ENCODE measurements at places on chromosomes 7 and 10.
A peak's percentile ranks its signal among the peaks of the same experiment; 100 is the strongest.

DNA sequence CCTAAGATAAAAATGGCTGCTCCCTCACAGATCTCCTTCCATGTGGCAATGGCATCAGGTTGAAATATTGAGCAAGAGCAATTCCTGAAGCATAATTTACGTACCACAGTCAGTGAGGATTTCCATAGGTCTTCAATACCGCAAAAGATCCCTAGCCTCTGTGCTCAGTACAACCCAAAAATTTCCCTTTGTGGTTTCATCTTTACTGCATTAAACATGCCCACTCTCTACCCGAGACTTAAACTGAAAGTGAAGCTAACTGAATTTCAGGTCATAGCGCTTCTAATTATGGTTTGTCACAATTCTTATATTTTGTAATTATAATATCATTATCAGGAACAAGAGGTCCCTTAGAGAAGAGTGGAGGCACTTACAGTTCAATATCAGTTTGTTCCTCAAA lies 1071.1 kb downstream of the XPNPEP1 start:
- DNase-seq, result no peak

GRCh38 chr7:151075662-151075971 lies 5.0 kb downstream of the FASTK start:
- no peak for DNase-seq

DNA sequence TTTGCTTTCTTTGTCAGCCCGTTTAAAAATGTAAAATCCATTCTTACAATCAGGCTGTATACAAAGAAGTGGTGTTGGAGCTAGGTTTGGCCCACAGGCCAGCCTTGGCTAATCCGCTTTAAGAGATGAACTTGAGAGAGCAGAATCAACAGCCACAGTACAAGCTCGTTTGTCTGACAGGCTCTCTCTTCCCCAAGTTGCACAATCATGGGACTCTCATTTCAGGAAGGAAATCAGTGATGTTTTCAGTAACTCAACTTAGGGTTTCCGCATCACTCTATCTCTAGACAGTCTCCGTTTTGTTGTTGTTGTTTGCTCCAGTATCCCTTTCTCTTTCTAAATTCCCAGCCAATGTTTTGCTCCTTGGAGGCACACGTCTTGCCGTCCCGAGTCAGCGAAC lies 582.0 kb upstream of the MKI67 start:
- no peak for DNase-seq

DNA sequence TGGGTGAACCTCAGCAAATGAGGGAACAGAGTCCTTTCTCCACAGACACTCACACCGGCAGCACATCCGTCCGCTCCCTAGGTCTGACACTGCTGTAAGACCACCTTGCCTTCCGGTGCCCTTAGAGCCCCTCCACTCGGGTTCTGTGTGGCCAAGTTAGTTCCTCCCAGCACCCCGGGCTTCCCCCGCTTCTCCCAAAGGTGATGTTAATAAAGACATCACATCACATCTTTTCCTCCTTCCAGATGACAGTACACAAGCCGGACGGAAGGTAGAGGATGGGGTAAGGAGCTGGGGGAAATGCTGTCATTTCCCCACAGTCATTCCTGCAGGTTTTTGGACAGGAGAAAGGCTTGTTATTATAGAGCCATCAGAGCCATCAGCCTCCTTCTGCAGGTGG lies 42.3 kb downstream of the OAT start:
- no peak for DNase-seq

- peak; percentile 91 for DNase-seq
Observed at GRCh38 chr10:6396652-6397051, 183.4 kb downstream of the PRKCQ start.

- DNase-seq, result no peak
Observed at GRCh38 chr7:90176195-90176594, 21.9 kb downstream of the STEAP1 start.

DNA sequence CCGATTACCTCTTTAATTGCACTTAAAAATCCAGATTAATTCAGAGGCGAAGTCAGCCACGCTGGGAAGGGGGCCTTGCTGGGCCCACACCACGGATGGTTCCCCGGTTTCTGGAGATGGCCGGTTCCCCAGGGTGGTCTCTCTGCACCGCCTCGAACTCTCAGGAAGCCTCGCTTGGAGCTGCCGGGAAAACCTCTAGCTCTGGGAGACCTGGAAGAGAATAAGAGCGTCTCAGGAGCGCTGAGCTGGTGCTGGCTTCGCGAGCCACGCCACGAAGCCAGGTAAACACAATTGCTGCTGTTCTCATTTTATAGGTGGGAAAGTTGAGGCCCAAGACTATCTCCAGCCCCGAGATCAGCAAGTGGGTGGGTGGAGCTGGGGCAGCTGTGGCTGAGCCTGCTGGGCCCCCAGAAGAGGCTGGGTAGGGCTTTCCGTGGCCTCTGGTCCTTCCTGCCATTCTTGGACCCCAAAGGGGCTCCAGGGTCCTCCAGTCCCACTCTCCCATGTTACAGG lies 110.4 kb downstream of the MICALL2 start:
- no peak for DNase-seq

GRCh38 chr7:17009933-17010332 lies 128.2 kb upstream of the AGR3 start:
- no peak for DNase-seq

- no peak for DNase-seq
Observed at GRCh38 chr10:116973946-116974455, 31.0 kb downstream of the SHTN1 start.

DNA sequence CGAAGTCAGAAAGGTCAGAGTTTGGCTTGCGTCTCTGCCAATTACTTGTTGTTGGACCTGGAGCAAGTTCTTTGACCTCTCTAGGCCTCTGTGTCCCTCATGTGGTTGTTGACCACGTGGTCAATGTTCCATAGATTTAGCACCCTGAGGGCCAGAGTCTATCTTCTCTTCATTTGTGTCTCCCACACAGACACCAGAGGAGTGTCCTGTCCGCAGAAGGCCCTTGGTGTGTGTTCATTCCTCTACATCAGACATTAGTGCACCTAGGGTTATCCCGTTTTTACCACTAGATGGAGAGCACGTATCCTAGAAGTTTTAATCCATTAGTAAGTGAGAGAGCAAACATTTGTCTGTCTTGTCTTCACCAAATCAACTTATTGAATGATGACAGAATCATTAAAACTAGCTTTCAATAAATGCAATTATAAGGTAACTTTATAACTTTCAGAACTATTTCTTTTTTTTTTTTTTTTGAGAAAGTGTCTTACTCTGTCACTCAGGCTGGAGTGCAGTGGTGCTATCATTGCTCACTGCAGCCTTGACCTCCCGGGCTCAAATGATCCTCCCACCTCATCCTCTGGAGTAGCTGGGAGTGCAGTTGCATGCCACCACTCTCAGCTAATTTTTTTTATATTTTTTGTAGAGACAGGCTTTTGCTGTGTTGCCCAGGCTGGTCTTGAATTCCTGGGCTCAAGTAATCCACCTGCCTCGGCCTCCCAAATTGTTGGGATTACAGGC lies 122.5 kb upstream of the ANKRD1 start:
- no peak for DNase-seq

GRCh38 chr10:56317603-56318002 lies 43.5 kb downstream of the ZWINT start:
- DNase-seq, result no peak

DNA sequence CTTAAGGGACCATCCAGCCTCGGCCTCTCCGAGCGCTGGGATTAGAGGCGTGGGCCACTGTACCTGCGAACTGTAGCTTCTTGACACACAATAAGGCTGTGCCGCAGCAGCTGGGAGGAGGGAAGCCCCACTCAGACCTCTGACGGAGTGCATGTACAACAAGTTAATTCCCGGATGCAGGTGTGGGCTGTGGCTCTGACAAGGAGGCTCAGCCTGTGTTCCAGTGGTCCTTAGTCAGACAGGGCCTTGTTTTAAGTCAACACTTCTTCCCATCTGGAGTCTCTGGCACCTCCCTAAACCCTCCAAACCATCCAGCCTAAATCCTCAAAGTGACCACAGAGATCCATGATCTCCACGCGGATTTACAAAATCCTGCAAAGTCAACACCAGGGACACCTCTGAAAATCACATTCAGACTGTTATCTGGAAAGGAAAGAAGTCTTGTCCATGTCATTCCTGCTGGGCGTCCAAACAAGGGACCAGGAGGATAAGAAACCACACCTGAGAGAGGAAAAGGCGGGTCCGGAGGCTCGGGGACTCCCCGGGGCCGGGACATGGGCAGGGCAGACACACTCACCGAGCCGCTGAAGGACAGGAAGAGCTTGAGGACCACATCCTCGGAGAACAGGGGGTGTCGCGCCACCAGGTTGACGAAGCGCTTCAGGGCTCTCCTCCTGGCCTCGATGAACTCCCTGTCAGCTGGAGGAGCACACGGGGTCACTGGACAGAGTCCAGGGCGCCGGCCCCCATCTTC lies 29.4 kb downstream of the NUDT1 start:
- no peak for DNase-seq

GRCh38 chr10:20303453-20304152 lies 487.4 kb downstream of the PLXDC2 start:
- DNase-seq, result no peak

DNA sequence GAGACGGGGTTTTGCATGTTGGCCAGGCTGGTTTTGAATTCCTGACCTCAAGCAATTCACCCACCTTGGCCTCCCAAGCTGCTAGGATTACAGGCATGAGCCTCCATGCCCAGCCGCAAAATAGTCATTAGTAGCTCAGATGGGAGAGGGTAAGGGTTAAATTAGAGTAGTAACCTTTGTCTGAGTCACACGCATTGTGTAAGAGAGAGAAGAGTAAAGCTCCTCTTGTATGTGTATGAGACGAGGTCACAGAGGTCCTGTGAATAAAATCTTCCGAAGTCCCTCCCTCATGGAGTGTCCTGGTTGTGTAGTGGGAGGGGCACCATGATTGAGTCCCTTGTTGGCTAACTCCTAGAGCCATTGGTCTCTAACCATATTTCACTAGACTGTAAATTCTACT lies 85.2 kb upstream of the CDC14C start:
- no peak for DNase-seq

GRCh38 chr7:133853706-133854276 lies 273.3 kb upstream of the LRGUK start:
- DNase-seq, result peak; percentile 55

GRCh38 chr7:101352920-101353308 lies 9.8 kb upstream of the COL26A1 start:
- no peak for DNase-seq

- DNase-seq, result no peak
Observed at GRCh38 chr7:2934211-2934731, 90.2 kb upstream of the GNA12 start.

DNA sequence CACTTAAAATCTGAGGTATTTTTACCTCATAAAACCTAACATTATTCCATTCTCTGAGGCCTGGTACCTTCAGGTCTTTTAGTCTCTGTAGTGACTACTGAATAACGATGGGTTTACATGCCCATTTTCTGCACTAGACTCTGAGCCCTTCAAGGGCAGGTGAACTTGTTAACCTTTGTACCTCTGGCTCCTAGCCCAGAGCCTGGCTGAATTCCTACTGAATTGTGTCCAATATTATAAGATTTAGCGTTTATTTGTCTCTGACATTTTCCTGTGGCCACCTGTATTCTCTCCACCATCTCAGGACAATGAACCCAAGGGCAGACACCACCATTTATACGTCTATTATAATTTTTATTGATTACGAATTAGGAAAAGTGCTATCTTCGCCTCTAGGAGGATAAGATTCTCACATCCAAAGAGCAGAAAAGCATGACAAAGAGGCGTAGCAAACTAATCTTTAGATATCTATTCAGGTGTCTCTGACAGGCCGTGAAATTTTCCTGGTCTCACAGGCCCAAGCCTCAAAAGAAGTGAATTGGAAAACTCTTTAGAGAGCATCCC lies 27.9 kb upstream of the HNRNPH3 start:
- DNase-seq, result no peak

GRCh38 chr7:116322541-116322940 lies 112.2 kb downstream of the TES start:
- no peak for DNase-seq

GRCh38 chr10:118592675-118593330 lies 2.6 kb downstream of the PRLHR start:
- no peak for DNase-seq

- DNase-seq, result no peak
Observed at GRCh38 chr10:62560201-62560819, 186.1 kb downstream of the ZNF365 start.

DNA sequence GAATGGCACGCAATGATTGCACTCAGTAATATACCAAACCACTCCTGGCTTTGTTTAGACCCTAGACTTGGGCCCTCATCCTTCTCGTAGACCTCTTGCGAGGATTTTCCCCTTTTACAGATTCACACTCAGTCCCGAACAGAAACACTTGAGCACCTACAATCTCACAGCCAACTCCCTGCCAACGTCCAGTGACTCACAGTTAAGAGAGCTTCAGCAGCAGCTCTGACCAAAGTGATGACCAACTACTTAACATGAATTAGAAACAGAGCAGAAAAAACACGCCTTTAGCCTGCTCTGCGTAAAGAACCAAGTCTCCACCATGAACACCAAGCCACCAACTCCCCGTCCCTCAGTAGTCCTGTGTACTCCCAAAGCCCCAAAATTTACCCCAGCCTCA lies 2.2 kb downstream of the DNAJC30 start:
- no peak for DNase-seq

DNA sequence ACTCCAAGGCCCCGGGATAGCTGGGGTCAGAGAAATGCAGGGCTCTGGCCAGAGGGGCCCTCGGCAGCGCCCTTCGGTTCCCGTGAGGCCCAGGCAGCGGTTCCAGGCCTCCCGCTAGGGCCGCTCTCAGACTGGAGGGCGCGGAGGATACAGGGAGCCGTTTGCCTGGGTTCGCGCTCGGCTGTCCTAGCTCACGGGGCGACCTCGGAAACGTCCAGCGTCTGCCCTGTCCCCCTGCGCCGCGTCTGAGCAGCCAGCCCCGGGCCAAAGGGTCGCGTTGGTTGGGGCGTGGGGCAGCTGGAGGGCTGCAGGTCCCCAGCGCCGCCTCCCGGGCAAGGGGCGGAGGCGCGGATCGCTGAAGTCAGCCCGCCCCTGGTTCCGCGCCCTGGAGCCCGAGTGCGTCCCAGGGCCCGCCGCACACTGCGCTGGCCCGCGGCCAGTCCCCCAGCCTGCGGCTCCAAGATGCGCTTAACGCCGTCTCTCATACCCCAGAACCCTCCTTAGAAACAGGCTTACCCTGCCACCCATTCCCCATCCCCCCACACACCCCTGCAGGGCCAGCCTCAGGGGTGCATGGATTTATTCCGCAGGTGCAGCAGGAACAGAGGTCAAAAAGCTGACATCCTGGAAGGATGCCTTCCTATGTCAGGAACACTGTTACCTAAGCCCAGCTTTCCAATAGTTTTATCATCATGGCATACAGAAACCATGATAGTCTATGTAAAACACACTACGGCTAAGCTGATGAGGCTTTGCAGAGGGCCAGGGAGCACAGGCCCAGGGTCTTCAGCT lies 22.1 kb upstream of the OPN4 start:
- no peak for DNase-seq

GRCh38 chr10:101322266-101323108 lies 31.5 kb upstream of the BTRC start:
- no peak for DNase-seq

GRCh38 chr10:114349522-114350215 lies 54.6 kb downstream of the AFAP1L2 start:
- no peak for DNase-seq

- no peak for DNase-seq
Observed at GRCh38 chr10:116765648-116766081, 23.3 kb upstream of the HSPA12A start.
